Substantia nigra (tissue), 51 donors: ENCODE measurements at places on chromosomes 2 and 18.

DNA sequence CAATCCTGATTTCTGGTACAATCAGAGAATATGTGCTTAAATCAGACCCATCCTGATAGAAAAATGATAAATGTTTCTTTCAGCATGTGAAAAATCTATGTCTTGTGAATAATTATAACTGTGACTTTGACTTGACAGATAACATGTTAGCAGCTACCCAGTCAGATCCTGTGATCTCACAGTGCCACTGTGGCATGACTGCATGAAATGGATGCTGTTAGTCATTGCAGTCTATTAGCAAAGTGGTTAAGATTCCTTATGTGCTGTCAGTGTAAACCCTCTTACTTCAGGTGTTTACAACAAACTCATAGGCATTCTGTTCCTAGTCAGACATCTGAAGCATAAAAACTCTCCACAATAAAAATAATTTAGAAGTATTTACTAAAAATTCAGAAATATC lies 244.6 kb upstream of the RND3 start:
- DNase-seq, result no peak

DNA sequence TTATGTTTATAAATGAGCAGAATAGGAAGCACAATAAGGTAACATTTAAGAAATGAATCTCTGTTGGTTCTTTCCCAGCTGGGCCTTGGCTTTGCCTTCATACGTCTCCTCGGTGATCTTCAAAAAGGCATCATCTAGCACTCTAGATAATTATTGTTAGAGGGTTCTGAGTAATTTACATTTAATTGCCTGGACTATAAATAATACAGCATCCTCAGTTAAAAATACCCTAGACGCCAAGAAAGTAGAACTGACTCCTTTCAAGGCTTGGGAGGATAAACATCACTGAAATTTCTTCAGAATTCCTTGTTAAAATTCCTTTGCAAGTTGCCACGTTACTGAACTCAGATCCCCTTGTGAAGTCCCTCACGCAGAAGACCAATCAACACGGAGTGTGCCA lies 199.7 kb upstream of the BOD1L2 start:
- no peak for DNase-seq

DNA sequence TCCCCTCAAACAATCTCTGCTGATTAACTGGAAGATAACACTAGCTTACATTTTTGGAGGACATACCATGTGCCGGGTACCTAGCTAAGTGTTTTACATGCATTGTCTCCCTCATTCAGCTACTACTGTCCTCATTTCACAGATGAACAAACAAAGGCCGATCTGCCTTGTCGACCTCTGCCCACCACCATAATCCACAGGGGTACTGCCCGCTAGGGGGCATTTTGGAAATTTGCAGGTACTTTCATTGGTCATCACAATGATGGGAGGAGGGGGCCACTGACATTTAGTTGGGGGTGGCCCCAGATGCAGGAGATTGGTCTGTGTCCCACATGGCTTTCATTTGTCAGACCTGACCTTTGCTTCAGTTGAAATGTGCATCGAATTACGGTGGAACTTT lies 3.9 kb upstream of the TMEM163 start:
- no peak for DNase-seq

DNA sequence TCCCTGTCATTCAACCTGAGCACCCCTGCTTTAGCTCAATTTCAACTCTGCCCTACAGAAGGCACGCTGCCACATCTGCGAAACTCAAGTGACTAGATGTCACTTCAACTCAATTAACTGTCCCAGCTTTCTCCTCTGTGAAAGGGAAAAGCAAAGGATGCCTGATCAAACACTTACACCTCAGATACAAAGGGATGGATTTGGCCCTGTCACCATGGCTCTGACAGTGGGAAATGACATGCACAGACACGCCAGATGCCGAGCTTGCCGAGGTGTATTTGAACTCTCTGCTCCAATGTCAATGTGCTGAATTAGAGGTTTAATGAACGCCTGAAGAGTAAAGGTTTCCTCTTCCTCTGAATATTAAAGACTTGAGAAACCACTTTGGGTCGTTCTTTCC lies 481.1 kb downstream of the CBLN2 start:
- DNase-seq, result no peak

DNA sequence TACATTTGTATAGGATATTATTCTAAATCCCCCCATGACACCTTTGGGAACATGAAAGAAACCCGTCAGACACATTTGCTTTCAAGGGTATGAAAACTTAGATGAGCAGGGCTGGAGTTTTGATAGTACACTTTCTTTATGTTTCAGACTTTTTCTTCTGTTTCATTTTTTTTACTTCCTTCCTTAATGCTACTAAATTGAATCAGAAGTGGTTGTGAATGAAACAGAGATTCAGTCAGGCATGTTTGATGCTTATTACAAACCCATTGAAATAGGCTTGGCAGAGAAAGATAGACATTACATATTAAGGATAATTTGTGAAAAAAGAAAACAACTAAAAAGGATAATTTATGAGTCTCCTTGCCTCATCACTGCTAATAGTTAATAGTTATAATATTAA lies 26.8 kb downstream of the SLC30A6 start:
- no peak for DNase-seq

- peak; percentile 77 for DNase-seq
These were observed 96.5 kb downstream of the NDUFA10 start for GRCh38 chr2:239928391-239929350.

GRCh38 chr2:225414902-225415301 lies 15.4 kb downstream of the NYAP2 start:
- no peak for DNase-seq

DNA sequence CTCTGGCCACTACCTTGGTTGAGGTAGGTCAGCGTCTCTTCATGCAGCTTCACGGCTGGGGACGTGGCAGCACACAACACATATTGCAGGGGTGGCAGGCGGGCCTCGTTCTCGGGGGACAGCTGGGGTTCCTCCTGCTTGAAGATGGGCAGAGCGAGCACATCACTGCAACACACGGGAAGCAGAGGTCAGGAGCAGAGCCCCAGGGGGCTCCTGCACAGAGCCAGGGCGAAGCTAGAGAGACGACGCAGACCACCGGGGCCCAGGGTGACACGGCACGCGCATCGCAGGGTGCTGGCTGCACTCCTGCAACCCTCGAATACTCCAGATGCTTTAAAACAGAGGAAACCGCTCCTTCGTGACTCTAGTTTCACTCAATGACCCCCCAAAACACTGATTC lies 3.9 kb downstream of the TFCP2L1 start:
- DNase-seq, result no peak

DNA sequence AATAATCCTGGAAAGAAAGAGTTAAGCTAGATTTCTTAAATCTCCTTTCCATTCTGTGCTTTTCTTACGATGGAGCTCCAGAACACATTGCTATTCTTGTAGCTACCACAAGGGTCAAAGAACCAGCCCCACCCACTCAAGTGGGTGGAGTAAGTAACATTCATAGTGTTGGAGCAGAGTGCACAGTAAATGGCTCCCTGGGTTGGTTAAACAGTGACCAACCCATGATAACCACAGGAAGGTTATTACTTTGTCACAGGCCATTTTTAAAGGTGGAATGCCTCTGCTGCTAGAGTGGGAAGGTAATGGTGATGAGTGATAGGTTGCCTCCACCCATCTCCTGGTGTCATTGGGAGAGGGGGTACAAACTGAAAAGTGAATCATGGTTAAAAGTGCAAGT lies 13.9 kb downstream of the ARPC2 start:
- no peak for DNase-seq

DNA sequence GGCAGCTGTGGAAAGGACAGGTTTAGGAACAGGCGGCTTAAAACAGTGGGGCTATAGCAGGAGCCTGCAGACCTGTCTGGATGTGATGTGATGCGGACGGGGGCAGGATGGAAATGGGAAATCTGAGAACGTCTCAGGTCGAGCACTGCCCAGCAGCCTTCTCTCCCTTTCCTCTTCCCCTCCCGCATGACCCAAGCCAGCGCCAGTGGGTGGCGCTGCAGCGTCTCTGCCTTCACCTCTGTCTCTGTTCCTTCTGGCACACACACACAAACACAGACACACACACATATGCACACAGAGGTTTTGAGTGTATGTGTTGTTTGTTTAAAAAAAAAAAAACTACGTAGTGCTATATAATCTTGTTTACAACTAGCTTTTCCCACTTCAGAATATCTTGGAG lies 82.0 kb upstream of the SLC66A3 start:
- no peak for DNase-seq

- no peak for DNase-seq
These were observed 37.9 kb upstream of the GPC1 start for GRCh38 chr2:240397542-240397916.

GRCh38 chr2:161165811-161166210 lies 5.6 kb downstream of the TANK start:
- DNase-seq, result no peak

DNA sequence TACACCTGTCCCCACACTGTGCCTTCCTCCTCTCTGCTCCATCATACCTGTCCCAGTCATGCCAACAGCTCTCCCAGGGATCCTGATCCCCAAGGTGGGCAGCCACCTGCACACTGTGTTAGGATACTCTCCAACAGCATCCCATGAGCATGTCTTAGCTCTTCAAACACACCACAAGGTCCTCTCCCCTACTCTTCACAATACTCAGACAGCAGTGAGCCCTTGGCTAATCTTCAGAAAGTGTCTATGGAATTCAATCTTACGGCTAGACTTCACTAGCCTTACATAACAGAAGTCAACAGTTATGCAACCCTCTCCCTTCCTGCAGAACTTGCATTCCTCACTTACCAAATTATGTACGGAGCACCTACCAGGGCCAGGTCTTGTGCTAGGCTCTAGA lies 79.9 kb downstream of the MYO5B start:
- no peak for DNase-seq

DNA sequence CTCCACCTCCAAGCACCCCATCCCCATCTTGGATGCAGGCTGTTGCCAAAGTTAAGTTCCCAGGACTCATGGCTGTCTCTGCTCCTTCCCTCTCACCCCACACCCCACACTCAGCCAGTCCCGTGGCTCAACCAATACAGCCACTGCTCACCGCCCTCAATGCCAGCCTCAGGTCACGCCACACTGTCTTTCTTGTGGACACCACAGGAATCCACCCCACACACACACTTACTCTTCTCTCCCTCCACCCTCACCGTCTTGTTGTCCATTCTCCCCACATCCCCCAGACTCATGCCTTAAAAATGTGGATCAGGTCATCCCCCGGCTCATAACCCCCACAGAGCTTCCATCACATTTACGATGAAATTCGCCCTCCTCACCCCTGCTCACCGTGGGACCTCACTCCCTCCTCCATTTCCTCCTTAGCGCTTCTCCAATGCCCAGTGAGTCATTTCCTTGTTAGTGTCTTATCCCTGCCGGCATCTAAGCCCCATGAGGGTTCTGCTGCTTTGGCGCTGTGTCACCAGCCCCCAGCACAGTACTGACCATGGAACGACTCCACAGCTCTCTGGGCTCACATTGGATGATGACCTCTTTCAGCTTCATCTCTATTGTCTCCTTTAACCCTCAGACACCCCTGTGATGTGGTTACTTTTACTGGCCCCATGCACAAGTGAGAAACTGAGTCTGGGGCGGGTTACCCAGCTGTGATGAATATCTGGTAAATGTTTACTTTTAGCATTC lies 13.8 kb downstream of the MLPH start:
- DNase-seq, result no peak

DNA sequence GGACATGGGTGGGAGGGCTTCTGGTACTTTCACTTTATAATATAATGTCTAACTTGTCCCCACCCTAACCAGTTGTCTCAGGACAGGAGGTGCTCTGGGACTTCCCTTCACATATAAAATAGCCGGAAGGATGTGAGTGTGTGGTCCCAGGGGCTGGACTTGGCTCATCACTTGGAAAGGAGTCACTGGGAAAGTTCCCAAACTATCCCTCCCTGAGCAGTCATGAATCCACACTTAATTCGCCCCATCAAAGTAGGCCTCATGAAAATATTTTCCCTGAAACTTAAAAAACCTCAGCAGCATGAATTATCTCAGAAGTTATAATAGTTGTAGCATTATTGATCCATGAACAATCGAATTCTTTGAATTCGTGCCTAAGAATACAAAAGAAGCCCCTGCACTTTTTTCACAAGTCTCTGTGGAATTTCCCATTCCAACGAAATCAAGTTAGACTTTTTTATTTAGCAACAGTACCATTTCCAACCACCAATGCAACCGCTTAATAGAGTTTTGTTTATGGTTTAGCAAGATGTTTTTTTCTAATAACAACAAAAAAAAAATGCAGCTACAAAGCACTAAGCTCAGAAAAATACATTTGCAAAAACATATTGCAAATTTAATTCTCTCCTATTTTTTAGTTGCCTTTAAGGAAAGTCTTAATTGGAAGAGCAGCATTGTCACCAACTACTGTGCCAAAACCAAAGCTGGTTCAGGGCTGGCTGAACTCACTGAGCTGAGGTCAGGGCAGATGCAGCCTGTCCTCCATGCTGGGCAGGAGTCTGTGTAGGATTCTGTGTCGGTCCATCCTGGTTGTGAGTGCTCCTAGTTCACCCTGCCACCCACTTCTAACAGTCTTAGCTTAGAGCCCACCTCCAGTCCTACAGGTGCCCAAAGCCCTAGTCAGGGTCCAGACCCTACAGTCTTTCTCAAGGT lies 68.8 kb upstream of the SPTBN1 start:
- no peak for DNase-seq

- DNase-seq, result no peak
These were observed 101.7 kb downstream of the TTC32 start for GRCh38 chr2:19799881-19800780.

DNA sequence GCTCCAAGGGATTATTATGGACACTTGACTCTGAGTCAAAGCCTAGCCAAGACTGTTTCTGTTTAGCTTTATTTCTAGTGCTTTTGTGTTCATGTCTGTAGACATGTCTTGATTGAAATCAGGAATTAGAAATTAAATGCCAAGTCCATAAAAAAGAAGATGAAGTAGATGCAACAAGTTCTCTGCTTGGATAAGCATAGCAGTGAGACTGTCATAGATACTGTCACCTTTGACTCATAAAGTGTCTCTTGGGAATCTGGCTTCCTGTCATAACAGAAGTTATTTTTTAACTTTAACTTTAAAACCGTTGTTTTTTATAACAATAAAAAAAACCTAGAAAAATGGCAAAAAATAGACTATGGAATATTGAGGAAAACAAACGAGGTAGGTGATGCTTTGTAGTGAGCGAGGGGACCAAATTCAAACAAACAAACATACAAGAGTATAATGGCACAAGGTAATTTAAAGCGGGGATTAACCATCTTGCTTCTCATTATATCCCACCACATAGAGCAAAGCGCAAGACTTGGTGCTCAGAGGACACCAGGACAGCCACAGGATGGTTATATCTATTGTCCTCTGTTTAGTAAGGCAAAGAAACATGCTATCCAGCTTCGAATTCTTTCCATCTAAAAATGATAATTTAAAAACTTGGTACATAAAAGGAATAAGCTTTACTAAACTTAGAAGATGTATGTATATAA lies 64.6 kb downstream of the CD226 start:
- no peak for DNase-seq

DNA sequence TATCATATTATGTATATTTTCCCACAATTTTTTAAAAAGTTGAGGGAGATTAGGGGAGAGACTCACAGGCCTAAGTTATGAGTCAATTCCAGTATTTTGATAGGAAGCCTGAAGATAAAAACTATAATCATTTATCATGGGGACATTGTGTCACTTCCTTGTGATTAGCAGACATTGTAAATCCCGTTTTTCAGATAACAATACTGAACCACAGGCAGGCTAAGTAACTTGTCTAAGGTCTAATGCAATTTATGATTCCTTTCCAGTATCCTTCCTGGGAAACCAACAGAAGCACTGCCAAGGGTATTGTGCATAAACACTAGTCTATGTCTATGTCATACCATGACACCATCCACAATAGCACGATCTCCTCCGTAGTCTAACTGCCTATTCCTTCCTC lies 235.2 kb upstream of the PIK3C3 start:
- no peak for DNase-seq
